ENCODE measurements at places on chromosomes 13 and 19. TPM values are rescaled to one million over a fixed set of nuclear protein-coding genes. Genes with fewer than 3 reads are reported as not detected.

TUBB4A gene
- 9.2 TPM for total RNA-seq

GRCh38 chr19:49469828-49470614 is 4.0 kb upstream of the FLT3LG start:
- DNase-seq, result no peak

GRCh38 chr13:31067416-31068118 is 94.1 kb downstream of the HSPH1 start:
- DNase-seq, result no peak

GRCh38 chr13:97148894-97149293 is 73.2 kb upstream of the MBNL2 start:
- no peak for DNase-seq

DNA sequence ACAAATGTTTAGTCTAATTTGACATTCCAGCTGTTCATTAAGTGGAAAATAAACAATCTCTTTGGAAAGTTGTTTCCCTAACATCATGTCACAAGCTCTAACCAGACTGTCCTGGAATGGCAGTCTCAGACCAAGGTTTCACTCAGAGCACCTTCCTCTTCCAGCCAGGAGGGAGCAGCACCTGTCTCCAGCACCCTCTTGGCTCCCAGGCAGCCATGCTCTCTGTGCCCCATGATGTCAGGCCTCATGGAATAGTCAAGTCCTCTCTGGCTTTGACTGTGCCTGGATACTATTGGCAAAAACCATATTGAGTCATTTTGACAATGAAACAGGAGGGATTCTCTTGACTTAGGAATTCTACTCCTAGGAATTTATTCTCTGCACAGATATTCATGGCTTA is 171.4 kb downstream of the OXGR1 start:
- peak; percentile 64 for DNase-seq

DNA sequence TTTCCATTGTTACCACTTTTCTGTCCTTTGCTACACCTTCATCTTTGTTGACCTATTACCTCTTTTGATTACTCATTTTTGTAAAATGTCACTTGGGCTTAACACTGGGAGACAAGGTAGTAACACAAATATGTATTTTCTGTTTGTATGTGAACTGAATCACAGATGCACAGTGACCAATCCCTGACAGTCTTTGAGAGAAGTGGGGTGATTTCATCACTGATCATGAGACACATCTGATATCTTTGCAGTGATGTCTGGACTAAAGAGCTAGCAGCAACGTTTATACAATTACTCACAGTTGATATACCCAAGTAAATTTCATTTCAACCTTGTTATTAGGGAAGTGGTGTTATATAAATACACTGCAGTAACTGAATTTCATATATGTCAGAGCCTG is 1397.4 kb upstream of the SPRY2 start:
- no peak for DNase-seq

Measured in H4 (cell line).